ENCODE measurements at places on chromosomes 12 and 14.

- no peak for DNase-seq
These were observed 44.6 kb upstream of the FZD10 start for GRCh38 chr12:130117701-130118100.

GRCh38 chr12:31507966-31508365 is 83.0 kb downstream of the DENND5B start:
- DNase-seq: no peak

- no peak for DNase-seq
These were observed 59.9 kb downstream of the LIN7A start for GRCh38 chr12:80877721-80878265.

- DNase-seq: no peak
These were observed 1199.2 kb downstream of the FSCB start for GRCh38 chr14:43307836-43308235.

DNA sequence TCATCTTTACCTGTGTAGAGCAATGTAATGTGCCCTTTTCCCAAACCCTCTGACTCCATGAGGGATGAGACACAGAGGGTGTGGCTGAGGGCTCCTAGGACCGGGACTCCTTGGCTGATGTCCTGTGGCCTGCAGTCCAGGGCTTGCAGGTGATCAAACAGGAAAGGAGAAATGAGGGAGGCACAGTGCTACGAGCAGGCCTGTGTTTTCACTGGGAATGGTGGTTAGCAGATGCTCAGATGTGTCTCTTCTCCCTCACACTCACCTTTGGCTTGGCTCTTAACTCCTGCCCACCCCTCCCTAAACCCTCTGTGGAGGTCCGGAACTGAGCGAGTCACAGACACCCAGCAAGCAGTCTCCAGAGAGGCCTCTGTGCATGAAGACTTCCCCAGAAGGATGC is 254.4 kb downstream of the DAD1 start:
- DNase-seq: no peak

DNA sequence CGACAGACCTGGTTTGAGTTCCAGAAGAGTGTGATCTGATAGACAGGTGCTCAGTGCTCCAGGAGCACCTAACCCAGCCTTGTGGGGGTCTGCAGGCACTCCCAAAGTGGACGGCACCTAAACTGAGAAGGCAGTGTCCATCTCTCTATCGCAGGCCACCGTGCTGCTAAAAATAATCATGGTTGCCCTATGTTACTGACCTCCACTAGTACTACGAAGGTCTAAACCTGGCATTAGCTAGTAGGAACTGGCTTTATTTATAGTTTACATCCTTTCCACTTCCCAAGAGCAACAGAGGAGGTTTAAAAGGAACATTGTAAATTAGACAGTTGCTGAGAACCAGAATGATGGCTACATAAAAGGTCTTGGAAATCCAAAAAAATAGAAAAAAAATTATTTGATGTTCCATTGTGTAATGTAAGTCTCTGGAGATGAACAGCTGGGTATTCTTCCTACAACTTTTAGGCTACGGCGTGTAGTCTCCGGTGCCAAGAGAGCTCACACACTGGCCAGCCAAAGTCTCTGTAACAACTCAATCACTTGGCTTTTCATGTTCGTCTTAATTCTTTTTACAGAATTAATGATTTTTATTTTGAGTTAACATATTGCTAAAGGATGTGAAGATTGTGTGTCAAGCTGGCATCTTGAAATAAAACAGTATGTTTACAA is 27.3 kb downstream of the PPFIBP1 start:
- no peak for DNase-seq

- DNase-seq: no peak
These were observed 22.1 kb downstream of the EIF5 start for GRCh38 chr14:103356024-103356682.

DNA sequence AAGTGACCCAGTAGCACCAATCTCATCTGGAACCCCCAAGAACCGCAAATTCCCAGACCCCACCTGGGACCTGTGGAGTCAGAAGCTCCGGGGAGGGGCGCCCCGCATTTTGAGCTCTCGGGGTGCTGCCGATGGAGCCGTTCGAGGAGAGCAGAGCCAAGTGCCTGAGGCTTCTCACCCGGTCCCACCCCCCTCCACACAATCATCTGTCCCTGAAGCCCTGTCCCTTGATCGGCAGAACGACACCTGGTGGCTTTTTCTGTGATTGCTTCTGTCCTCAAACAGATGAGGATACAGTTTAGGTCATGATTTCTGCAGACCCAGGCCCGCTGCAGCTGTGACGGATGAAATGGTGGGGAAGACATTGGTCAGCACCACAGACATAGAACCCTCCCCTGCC is 74.7 kb downstream of the NOC4L start:
- DNase-seq: peak; percentile 38

DNA sequence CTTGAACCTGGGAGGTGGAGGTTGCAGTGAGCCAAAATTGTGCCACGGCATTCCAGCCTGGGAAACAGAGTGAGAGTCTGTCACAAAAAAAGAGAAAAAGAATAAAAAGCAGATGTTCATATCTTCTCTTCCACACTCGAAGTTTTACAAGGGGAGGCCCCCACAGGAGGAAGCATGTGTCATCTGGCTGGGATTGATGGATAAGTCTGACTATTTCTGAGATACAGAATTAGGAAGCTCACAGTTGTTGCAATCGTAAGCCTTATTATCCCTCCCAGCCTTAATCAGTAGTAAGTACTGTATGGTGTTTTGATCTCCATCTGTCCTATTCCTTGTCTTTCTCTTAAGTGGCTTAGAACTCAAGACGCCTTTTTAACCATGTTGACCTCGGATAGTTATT is 31.9 kb upstream of the RASSF8 start:
- peak; percentile 98 for DNase-seq

DNA sequence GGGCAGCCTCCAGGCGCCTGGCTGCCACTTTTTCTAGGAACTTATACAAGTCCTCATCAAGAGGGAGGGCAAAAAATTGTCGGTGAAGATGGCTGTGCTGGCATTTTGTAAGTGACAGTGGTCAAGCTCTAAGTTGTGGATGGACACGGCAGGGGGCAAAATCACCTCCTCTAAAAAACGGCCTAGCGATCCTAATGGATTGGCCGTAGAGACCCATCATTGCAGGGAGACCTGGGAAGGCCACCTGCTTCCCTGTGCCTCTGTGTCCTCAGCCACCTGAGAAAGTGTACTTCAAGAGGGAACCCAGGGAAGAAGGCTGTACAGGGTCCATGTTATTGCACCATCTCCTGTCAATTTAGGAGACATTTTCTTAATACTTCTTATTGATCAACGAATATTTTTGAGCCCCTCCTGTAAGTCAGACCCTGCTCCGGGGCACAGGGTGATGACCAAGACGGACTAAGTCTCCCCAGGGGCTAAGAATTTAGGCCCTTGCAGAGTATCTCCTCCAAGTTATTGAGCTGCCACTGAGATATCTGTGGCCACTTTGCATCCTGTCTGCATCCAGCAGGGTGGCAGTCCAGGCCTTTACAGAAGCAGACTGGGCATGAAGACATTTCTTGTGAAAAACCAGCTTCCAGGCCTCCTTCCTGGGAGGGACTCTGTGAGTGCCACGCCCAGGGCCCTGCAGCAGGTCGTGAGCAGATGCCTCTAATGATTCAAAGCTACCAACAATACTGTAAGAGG is 40.5 kb downstream of the PSMA6 start:
- DNase-seq: no peak

DNA sequence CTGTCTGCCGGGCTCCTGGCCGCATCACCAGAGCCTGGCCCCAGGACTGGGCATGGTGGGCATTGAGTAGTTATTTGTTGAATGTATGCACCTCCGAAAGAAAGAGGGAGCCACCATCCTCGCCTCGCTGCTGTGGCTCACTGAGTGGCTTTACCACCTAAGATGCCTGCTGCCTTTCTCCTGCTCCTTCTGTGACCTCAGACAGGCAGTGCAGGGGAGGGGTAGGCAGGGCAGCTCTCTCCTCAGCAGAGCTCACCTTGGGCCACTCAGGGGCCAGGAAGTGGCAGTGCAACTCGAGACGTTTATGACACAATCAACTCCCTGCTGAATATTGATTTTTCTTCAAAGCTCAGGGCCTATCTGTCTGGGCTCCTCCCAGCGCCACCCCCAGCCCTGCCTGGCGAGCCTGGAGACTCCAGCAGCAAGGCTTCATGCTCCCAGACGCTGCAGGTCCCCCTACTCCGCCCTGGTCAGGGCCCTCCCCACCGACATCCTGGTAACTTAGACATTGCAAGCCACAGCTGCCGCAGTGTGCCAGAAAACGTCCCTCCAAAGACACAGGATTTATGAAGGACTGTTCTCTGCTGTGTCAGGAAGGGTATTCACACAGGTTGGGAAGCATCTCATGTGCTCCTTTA is 84.3 kb upstream of the DIO3 start:
- no peak for DNase-seq

DNA sequence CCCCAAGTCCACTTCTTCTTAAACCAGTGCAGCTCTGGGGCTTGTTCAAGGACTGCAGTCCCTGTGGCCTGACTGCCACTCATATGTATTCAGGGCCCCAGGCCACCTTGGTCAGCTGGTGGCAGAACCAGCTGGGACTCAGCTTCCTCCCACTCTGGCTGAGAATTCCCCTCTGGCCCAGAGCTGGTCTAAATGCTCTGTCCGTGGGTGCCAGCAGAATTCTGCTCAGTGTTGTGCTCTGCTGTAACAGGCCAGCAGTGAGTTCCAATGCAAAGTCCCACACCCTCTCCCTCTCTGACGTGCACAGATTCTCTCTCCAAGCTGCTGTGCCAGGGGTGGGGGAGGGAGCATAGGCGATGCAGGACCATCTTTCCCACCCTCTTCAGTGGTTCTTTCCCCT is 210.4 kb upstream of the RGS6 start:
- no peak for DNase-seq

GRCh38 chr12:93441081-93441616 is 598 bp downstream of the UBE2N start:
- DNase-seq: no peak

DNA sequence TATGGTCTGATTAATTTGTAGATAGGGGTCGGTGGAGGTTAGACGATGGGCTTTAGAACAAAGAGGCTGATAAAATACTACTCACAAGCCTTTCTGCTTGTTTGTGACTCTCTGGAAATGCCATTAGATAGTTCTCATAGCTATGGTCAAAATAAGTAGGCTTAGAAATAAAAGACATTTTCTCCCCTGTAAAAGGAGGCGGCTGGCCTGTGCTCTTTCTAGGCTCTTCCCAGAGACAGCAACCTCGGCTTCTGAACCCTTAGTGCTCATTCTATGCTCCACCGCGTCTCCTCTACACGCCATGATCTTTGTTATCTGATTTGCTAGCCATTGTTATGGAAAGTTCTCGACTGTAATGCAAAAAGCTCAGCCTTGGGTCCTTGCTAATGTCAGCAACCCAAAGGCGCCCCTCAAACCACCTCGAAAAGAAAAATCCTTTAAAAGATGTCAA is 64.5 kb downstream of the CRADD start:
- DNase-seq: peak; percentile 47

DNA sequence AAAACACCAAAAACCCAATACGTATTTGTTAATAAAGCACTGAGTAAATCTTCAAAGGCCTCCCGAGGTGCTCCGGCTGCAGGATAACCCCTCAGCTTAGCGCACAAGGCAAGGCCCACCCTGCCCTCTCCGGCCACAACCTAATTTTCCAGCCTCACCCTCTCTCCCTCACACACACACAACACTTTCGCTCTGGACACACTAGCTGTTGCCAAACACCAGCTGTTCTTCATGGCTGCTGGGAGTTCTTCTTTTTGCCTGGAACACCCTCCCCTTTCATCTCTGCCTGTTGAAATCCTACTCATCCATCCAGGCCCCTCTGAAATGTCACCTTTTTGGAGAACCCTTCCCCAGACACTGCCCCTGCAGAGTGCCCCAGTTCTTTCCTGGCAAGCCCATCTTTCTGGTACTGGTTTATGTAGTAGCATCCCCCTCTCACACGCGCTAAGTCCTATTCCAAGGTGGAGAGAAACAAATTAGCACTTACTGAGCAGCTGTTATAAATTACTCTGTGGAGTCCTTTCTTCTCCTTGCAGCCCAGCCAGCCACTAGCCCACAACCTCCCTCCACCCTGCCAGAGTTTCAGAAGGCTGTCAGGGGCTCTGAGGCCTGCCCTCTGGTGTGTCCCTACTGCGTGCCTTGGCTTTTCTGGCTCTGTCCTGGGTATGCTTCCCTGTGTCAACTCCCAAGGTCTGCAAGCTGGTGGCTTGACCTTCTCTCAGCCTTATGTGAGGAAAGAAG is 805 bp upstream of the CRACR2A start:
- DNase-seq: no peak

GRCh38 chr12:27554421-27555186 is 30.6 kb downstream of the PPFIBP1 start:
- no peak for DNase-seq

- DNase-seq: no peak
These were observed 864.7 kb downstream of the SLC6A15 start for GRCh38 chr12:84047881-84048280.

DNA sequence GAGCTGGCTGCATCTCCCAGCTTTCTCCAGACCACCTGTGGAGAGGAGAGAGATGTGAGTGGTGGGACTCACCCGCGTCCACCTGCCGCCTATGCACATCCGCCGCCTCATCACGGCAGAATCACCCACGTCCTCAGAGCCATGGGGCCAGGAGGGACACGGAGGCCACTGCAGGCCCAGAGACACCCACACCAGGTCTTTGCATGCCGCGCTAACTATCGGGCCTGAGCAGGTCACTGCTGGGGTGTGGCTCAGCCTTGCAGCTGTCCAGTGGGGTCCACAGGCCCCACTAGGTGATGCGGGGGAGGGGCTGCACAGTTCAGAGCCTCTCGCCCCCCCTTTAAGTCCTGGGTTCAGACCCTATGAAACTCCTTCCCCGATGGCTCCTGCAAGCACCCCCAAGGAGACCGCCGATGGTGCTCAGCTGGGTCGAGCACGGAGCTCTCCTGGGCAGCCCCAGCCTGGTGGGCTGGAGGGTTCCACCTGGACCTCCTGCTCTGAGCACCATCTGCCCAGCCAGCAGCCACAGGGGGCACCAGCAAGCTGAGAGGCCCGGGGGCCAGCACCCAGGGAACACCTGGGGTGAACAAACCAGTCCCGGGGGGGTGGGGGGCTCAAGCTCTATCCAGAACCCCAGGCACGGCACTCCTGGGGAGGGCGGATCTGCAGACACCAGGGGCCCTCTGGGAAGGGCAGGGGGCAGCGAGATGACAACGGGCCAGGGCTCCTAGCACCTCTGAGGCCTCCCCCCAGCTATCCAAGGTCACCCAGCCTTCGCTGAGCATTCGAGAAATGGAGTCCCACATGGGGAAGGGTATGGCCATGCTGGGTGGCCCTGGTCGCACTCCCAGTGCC is 34.3 kb downstream of the CCNK start:
- DNase-seq: no peak

DNA sequence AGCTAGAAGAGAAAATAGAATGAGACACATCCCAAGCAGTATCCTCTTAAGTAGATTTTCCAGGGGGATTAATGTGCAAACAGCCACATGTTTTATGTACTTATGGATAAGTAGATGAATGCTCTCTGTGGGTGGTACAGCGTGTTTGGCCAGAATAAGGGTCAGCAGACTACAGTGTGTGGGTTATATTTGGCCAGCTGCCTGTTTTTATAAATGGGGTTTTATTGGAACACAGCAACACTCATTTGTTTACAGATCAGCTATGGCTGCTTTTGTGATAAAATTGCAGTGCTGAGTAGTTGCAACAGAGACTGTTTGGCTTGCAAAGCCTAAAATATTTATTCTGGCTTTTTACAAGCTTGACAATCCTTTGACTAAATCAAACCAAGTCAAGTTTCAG is 780.2 kb upstream of the SEL1L start:
- DNase-seq: peak; percentile 89
